ENCODE measurements at places on chromosomes 13 and 19.

DNA sequence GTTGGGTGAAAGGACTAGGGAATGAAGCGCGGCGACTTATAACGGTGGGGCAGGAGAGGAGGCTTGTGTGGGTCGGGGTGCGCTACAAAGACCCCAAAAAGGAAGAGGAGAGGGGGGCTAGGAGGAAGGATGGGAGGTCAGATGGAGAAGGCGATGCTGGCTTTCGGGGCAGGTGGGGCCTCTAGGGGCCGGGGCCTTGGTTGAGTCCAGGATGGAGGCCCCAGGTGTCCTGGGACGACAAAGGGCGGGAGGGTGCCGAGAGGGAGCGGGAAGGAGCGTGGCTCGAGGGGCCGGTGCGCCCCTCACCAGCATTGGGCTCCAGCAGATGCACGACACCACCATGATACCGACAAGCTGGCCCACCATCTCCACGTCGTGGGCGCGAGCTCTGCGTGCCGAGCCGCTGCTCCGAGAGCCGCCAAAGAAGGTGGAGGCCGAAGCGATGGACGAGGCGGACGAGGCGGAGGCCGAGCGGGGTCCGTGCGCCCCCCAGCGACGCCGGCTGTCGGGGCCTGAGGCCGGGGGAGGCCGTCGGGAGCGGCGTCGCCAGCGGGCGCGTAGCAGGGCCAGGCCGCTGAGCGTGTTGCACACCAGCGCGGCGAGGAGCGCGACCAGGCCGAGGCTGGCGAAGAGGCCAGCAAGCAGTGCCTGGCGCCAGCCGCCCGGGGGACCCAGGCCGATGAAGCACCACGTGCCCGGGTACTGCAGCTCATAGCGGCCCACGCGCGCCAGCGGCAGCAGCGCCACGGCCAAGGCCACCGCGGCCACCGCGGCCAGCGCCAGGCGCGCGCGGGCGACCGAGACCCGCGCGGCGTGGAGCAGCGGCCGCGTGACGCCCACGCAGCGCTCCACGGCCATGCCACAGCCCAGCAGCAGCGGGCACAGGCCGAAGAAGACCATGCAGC, 1.8 kb downstream of the PTGER1 start:
- DNase-seq = no peak

DNA sequence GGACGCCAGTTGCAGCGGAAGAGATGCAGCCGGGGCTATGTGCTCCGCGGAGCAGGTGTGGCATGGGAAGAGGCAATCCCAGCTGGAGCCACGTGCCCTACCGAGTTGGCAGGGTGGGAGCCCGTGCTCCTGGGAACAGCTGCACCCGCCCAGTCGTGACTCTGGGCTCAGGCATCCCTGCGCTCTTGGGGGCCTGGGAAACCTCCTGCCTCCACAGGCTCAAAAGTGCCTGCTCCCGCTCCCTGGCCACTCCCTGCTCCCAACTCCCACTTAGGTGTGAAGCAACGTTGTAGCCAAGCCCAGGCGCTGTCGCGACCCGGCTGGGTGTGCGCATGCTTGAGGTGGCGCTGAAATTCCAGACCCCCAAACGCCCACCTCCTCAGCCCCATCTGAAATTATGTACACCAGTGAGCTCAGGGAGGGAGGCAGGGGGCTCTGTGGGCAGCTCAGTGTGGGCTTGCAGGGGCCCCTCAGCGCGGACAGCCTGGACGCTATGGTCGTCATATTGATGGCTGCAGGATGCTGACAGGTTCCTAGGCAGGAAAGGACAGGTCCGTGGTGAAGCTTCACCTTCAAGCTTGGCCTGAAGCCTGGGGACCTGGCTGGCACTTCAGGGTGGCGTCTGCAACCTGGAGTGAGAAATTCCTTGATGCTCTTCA, 429.9 kb downstream of the SLITRK1 start:
- no peak for DNase-seq

DNA sequence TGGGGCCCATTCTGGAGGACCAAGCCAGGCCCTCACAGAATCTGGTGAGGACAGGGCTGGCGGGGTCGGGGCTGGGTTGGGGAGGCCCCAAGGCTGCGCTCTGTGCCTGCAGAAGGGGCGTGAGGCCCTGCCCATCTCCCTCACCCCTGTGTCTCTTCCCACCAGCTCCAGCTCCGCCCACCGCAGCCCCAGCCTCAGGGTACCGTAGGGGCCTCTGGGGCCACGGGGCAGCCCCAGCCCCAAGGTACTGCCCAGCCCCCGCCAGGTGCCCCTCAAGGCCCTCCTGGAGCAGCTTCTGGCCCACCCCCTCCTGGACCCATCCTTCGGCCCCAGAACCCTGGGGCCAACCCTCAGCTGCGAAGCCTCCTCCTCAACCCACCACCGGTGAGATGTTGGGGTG, 15.4 kb upstream of the PTOV1 start:
- no peak for DNase-seq

- no peak for DNase-seq
Measured at GRCh38 chr13:78022164-78022877, 103.7 kb upstream of the EDNRB start.

DNA sequence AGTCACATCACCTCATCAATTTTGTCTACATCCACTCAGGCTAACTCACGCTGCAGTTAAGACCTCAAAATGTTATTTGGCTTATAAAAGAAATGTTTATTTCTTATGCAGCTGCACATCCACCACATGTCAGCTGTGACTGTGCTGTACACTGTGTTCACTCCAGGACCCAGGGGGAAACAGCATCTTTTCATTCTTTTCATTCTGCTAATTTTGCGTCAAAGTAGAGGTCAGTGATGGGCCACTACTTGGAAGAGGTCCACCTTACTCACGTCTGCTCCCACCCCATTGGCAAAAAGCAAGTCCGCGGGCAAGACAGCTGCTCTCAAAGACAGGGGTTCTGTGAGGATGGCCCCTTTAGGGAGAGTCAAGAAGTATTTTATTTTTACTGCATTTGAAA, 4.5 kb upstream of the DCT start:
- DNase-seq = no peak

DNA sequence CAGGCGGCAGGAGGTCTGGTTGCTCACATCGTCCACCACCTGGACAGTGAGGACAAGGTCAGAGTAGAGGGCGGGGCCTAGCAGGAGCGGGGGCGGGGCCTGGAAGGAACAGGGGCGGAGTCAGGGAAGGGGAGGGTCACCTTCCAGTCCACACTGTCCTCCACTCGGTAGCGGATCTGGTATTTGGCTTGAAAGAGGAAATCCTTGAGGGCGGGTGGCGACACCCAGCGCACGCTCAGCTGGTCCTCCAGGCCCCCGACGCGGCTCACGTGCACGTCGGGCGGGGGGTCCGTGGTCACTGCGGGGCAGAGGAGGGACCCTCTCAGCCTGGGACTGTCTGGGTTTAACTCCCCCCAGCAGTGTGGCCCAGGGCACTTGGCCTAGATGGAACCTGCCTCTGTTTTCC, 8.2 kb downstream of the REX1BD start:
- DNase-seq = no peak

DNA sequence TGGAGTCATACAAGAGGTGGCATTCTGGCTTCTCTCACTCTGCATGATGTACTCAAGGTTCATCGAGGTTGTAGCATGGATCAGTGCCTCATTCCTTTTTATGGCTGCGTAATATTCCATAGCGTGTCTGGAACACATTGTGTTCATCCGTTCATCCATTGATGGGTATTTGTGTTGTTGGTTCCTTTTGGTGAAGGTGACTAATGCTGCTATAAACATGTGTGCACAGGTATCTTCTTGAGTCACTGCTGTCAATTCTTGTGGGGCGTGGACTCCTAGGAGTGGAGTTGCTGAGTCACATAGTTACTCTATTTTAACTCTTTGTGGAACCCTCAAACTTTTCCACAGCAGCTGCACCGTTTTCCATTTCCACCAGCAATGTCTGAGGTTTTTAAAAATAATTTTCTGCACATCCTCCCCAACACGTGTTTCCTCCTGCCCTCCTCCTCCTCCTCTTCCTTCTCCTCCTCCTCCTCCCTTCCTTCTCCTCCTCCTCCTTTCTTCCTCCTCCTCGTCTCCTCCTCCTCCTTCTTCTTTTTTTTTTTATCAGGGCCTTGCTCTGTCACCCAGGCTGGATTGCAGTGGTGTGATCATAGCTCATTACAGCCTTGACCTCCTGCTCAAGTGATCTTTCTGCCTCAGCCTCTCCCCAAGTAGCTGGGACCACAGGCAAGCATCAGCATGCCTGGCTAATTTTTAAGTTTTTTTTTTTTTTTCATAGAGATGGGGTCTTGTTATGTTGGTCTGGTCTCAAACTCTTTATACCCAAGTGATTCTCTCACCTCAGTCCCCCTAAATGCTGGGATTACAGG, 2.0 kb upstream of the TMEM221 start:
- DNase-seq = no peak

DNA sequence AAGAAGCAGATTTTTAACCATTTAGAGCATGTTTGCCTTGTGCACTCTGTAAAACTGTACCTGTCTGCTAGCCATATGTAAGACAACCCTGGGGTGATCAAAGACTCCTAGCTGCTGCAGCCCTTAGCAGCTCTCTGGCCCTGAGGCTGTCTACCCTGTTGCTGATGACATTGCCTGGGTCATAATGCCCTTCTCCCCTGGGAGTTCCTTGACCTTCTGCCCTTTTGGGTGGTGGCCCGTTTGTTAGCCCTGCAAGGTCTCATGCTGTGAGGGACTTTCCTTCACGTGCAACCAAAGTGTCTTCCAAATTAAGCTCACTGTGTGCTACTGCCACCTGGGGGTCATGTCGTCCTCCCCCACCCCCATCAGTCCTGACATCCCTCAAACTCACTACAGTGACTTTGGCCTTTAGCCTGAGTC, 7.4 kb downstream of the GPC6 start:
- DNase-seq = no peak

GRCh38 chr13:46544208-46544607, 8.8 kb upstream of the LRCH1 start:
- DNase-seq = no peak

DNA sequence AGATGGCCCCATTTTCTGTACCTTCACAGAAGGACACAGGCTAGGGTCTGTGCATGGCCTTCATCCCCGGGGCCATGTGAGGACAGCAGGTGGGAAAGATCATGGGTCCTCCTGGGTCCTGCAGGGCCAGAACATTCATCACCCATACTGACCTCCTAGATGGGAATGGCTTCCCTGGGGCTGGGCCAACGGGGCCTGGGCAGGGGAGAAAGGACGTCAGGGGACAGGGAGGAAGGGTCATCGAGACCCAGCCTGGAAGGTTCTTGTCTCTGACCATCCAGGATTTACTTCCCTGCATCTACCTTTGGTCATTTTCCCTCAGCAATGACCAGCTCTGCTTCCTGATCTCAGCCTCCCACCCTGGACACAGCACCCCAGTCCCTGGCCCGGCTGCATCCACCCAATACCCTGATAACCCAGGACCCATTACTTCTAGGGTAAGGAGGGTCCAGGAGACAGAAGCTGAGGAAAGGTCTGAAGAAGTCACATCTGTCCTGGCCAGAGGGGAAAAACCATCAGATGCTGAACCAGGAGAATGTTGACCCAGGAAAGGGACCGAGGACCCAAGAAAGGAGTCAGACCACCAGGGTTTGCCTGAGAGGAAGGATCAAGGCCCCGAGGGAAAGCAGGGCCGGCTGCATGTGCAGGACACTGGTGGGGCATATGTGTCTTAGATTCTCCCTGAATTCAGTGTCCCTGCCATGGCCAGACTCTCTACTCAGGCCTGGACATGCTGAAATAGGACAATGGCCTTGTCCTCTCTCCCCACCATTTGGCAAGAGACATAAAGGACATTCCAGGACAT, 7.0 kb upstream of the CEACAM7 start:
- peak; percentile 72 for DNase-seq

DNA sequence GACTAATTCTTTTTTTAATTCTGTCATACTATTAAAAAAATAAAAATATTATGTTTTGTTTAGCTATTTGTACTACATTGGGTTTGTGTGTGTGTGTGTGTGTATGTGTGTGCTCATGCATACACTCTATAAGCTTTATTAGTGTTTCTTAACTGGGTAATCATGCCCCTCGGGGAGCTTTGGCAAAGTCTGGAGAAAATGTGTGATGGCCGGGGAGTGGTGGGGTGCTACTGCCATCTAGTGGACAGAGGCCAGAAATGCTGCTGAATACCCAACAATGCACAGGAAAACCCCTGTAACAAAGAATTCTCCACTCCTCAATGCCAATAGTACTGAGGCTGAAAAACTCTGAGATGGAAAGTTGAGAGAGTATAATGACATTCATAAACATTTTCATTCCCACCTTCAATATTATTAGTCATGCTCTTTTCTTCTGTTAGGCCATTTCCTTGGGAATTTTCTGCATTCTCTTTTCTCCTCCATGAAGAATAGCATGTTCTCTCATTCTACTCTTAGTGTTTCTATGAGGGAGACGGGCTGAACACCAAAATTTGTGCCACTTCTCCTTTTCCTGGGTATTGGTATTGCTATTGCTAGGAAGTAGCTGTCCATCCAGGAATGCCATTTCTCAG, 157.3 kb downstream of the DNAJC3 start:
- DNase-seq = no peak

- no peak for DNase-seq
Measured at GRCh38 chr13:100544866-100545683, 43.5 kb downstream of the GGACT start.

DNA sequence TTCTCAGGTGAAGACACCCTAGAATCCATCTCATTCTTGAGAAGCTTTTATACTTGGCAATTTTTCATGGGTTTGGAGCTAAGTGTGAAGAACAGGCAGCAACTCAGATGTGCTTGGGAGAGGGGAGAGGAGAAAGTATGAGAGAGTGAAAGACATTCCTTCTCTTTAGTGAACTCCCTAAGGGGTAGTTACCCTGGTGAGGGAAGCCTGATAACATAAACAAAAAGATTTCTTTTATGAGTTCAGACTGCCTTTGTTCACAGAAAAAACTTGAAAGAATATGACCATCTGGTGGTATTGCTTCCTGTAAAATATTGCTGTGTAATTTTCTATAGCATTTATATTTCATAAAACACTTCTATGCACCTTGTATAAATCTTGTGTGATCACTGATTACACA, at the start of gene STOML3:
STOML3 (minus strand) TSS at position 139 of the 400 bp plus-strand sequence; CDS start at position 29, 110 bp downstream.
- DNase-seq = no peak

DNA sequence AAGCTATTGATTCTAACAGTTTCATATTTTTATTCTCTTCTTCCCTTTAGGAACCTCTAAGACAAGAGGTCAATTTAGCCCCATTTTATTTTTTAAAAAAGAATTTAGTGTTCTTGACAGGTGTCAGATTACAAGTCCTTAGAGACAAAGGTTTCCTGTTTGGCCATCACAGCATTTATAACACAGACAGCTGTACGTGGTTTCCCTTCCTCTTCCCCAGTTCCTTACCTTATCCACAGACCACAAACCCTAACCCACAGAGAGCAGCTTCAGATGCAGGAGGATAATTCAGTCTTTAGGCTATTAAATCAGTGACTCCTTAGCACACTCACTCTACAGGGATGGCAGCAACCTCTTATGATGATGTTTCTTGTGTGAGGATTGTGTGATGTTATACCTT, 1210.1 kb downstream of the DIAPH3 start:
- no peak for DNase-seq

DNA sequence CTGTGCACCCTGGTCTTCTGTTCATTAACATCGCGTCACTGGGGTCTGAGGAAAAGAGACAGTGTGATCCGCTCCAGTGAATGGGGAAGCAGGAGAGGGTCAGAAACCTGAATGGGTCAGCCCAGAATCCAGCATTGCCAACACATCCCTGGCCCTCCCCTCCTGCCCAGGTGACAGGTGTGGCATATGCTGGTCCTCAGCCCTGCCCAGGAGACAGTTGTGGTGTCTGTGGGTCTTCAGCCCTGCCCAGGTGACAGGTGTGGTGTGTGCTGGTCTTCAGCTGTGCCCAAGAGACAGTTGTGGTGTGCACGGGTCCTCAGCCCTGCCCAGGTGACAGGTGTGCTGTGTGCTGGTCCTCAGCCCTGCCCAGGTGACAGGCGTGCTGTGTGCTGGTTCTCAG, 8.0 kb downstream of the TFDP1 start:
- peak; percentile 54 for DNase-seq

- no peak for DNase-seq
Measured at GRCh38 chr13:23806874-23807526, 82.2 kb downstream of the MIPEP start.

Data from vagina (tissue), 2 donors.